ENCODE measurements at places on chromosomes 11 and 22.

DNA sequence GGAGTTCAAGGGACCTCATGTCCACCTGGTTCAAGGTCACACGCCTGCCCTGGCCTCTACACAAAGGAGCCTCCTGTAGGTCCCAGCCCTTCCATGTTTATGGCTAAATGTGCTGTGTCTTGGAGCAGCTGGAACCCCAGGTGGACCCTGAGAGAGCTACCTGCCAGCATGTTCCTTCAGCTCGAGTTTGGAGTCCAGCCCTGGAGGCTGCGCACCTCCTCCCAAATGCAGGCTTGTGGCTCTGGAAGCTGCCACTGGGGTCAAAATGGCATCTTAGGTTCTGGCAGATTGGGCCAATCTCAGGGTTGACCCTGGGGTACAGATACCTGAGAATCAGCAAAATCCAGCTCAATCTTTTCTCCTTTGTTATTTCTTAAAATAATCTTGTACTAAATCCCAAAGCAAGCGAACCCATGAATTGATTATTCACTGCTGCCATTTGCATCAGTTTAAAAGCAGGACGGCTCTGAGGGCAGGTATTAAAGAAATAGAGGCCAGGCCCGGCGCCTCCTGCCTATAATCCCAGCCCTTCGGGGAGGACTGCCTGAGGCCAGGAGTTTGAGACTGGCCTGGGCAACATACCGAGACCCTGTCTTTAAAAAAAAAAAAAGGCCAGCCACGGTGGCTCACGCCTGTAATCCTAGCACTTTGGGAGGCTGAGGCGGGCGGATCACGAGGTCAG is 2.9 kb downstream of the TNFRSF13C start:
- no peak for DNase-seq

DNA sequence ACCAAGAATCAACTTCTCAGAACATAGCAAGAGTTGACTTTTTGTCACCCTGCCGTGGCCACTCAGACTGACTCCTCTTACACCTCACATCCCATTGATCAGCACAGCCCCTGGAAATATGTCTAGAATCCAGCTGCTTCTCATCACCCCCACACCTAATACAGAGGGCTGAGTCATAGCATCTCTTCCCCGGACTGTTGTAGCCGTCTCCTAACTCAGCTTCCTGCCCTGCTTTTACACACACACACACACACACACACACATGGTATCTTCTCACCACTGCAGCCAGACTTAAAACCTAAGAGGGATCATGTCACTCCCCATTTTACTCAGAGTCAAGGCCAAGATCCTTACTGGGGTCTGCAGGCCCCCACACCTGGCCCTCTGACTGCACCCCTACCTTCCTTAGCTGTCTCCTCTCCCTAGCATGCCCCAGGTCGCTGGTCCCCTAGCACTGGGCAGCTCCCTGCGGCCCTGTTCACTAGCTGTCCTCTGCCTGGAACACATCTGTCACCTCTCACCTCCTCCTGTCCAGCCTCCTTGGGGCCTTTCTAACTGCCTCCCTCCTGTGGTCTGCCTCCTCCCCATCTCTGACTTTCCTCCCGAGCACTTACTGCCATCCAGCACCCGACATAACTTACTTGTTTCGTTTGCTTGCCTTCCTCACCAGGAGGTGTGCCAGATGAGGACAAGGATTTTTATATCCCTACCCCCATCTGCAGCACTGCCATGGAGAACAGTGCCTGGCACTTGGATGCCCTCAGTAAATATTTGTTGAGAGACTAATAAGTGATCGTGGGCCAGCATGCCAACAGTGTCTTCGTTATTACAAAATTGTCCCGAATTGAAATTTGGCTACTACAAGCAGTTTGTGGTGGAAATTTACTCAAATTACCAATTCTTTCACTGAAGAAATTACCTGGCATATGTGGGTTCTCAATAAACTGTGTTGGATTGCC is 61.9 kb downstream of the BMAL1 start:
- DNase-seq = no peak

GRCh38 chr22:17269224-17269606 is 50.0 kb upstream of the ADA2 start:
- DNase-seq = no peak

DNA sequence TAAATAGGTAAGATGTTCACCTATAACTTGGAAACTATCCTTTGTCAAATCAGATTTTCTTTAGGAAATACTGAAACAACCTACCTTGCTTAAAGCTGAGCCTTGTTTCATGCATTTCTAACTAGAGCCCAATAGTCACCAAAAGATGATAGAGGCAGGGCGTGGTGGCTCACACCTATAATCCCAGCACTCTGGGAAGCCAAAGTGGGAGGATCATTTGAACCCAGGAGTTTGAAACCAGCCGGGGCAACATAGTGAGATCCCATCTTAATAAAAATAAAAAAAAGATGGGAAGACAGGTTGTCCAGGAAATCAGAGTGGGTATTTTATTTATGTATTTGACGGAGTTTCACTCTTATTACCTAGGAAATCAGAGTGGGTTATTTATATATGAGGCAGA is 38.3 kb downstream of the DDX6 start:
- DNase-seq = no peak
